ENCODE measurements at places on chromosomes 1 and 21. TPM values are rescaled to one million over a fixed set of nuclear protein-coding genes. Genes with fewer than 3 reads are reported as not detected.

GRCh38 chr1:53799141-53799540 lies 39.0 kb downstream of the NDC1 start:
- no peak for DNase-seq

- DNase-seq: no peak
Measured at GRCh38 chr1:13869172-13869797, 169.3 kb downstream of the PRDM2 start.

- DNase-seq: no peak
Measured at GRCh38 chr1:186492531-186493291, 31.8 kb upstream of the PDC start.

DNA sequence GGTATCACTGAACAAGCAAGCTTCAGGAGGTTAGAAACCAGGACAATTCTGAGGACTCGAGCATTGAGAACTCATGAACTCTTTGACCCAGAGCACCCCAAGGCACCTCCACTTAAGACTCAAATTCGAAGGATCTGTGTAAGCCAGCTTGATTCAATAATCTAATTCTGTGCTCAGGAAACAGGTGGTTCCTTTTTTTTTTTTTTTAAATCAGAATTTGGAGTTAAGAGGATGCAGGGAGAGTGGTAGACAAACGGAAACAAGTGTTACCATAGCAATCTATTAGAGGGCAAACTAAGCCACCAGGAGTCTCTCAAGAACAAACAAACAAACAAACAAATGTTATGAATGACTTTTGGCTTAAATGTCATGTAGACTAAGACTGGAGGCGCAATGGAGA lies 53.8 kb upstream of the DPH5 start:
- no peak for DNase-seq

DNA sequence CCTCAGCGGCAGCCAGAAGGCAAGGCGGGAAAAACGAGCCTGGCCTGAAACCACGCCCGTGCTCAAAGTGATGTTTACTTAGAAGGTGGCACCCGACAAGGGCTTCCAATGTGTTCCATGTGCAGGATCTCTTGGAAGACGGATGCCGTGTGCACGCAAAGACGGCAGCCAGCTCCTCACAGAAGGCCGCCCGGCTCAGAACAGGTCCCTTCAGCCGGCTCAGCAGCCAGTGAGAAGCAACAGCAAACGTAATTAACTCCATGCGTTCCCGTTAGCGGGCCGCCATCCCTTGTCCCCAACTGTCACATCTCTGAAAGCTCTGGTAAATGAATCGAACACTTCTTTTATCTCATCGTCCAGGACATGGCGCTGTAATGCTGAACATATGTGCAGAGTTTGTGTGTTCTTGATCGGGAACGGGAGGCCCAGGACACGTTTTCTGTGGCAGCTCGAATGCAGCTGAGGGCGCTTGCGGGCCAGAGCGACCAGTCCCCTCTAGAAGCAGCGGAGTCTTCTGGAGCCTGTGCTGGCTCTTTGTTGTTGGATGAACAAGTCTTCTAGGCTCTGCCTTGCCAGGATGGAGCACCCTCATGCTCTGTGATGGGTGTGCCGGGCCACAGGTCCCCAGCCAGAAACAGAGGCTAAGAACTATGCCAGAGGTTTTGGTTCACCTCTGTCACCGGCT lies 94.6 kb upstream of the ARHGEF16 start:
- no peak for DNase-seq

DNA sequence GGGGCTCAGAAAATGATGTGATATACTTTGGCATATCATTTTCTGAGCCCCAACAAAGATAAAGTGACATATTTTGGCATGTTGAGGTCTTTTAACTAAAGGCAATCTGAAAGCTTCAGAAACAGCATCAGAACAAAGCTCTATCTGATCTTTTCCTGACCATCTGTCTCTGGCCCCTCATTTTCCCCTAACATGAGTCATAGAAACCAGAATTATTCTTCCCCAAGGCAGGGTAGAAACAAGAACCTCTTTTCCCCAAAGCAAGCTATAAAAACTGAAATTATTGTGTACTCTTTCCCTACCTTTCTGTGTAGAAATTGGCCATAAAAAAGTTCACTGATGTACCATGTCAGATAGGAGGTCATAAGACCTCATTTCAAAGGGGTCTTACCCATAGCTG lies 48.7 kb upstream of the PLA2G4A start:
- no peak for DNase-seq

DNA sequence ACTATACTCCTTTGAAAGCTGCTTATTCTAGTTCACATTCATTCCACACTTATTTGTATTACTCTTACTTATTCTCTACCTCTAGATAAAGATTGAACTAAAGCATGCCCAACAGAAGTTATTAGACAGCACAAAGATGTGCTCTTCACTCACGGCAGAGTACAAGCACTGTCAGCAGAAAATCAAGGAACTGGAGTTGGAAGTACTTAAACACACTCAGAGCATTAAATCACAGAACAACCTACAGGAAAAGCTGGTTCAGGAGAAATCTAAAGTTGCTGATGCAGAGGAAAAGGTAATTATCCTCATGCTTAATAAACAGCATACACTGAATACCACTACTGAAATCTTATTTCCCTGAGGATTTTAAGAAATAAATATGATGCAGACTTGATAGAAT lies 81.3 kb upstream of the PPIH start:
- no peak for DNase-seq

- no peak for DNase-seq
Measured at GRCh38 chr1:6911974-6912373, 126.7 kb downstream of the CAMTA1 start.

- DNase-seq: no peak
Measured at GRCh38 chr1:153577624-153578051, 12.0 kb upstream of the S100A2 start.

GRCh38 chr21:24470852-24471251 lies 1136.4 kb downstream of the MRPL39 start:
- no peak for DNase-seq

DNA sequence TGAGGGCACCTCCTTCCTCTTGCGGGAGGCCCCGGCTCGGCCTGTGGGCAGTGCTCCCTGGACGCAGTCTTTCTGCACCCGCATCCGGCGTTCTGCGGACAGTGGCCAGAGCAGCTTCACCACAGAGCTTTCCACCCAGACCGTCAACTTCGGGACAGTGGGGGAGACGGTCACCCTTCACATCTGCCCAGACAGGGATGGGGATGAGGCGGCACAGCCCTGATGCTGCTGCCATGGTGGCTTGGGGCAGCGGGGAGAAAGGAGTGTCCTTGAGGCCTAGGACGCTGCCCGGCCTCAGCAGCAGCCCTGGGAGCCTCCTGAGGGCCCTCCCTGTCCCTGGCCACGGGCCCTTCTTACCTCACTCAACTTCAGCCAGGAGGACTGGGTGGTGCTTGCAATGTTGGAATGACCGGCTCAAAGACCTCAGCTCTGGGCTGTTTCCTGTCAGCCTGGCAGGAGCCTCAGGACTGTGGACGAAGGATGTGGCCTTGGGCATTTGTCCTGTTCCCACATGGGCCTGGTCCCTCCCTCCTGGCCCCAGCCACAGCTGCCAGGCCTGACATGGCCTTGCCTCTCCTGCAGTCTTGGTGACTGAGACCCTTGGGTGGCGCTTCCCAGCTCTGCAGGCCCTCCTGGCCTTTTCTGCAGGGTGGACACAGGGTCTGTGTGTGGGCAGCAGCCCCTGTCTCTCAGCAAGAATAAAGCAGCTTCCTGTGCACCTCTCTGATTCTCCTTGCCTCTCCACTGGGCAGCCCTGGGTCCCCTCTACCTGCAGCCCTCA lies 45.9 kb downstream of the TRIM11 start:
- DNase-seq: peak; percentile 37

GRCh38 chr1:166603296-166603695 lies 236.0 kb upstream of the POGK start:
- no peak for DNase-seq

DNA sequence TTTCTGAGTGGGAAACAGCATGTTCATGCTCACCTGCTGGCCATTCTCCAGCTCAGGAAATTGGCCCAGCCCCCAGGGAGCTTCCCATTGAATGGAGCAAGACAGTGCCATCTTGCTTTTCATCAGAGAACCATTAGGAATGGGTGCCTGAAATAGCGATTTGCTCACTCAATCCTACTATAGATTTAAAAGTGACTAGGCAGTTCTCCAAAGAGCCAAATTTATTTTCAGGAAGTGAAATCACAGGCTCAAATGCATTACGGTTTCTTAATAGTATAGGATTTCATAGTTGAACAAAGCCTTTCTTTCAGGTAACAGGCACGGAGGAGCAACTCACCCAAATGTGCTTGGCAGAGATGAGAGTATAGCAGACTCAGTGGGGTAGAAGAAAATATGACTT lies 272.1 kb downstream of the GRIK1 start:
- no peak for DNase-seq

DNA sequence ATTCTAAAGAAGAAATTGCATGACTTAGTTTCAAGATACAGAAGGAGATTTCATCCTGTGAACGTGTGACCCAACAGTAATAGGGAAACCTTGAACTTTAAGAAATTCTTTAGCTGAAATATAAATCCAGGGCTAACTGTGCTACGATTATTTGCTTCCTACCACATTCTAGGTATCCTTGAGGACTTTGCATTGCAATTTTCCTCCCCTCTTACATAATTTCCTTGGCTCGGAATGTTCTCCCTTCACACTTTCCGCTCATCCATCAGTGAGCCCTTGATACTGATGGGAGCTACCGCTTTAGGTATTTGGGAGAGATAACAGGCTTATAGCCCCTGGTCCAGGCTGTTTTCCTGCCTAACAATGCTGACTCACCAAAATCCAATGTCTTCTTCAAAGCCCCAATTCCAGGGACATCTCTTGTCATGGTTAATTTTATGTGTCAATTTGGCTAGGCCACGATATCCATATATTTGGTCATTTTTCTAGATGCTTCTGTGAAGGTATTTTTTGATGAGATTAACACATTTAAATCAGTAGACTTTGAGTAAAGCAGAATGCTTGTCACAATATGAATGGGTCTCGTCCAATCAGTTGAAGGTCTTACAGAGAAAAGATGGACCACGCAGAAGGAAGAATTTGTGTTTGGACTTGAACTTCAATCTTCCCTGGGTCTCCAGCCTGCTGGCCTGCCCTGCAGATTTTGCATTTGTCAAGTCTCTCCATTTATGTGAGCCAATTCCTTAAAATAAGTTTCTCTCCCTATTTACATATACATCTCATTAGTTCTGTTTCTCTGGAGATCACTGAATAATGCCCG lies 121.2 kb downstream of the PTPN14 start:
- no peak for DNase-seq

GRCh38 chr21:34704119-34704518 lies 35.3 kb downstream of the CLIC6 start:
- no peak for DNase-seq

DNA sequence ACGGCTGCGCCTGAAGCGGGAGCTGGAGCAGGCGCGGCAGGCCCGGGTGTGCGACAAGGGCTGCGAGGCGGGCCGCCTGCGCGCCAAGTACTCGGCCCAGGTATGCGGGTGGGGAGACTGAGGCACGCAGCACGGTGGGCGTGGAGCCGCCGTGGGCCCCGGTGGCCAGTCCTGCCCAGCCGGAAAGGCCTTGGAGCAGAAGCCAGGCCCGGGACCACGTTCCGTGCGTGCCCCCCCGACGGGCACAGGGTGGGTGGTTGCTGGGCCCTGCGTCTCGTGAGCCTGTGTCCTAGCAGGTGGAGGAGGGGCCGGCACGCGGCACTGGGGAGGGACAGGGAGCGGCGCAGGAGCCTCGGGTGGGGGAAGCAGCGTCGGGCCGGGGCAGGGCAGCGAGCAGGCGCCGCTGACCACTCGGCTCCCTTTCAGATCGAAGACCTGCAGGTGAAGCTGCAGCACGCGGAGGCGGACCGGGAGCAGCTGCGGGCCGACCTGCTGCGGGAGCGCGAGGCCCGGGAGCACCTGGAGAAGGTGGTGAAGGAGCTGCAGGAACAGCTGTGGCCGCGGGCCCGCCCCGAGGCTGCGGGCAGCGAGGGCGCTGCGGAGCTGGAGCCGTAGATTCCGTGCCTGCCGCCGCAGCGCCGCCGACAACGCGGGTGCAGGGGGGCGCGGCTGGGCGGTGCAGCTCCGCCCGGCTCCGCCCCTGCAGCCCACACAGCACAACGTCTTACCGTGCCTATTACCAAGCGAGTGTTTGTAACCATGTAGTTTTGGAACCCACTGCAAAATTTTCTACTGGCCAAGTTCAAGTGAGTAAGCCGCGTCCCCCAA lies 78.2 kb downstream of the SKI start:
- DNase-seq: no peak

- DNase-seq: no peak
Measured at GRCh38 chr1:37726751-37727585, 34.7 kb downstream of the CDCA8 start.

DNA sequence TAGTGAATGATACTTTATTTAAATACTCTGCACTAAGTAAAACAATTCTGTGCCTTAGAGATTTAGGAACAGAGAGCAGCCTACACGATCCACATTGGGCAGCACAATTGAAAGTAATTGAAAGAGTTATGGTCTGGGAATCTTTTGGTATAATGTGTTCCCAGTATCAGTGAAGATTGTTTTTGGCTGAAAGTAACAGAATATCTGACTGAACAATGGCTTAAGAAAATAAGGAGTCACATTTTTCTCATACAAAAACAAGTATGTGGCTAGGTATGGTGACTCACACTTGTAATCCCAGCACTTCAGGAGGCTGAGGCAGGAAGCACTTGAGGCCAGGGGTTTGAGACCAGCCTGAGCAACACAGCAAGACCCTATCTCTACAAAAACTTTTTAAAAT lies 306.2 kb downstream of the NFIA start:
- DNase-seq: no peak

DNA sequence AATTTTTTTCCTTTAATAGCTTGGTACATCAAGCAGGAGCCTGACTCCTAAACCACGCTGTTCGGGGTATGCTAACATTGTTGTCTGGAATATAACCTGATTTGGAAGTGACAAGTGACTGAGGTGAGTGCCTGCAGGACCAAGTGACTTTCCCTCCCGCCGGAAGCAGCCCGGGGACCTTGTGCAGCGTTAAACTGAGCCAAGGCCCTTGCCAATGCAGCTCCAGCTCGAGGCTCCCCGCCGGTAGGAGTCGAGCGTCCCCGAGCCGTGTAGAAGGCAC lies 716 bp upstream of the MTARC1 start:
- DNase-seq: no peak

- DNase-seq: no peak
Measured at GRCh38 chr21:26801498-26801897, 43.7 kb downstream of the ADAMTS1 start.

Gene TNFRSF4
- total RNA-seq: 1.6 TPM

Gene CYP4Z1
- total RNA-seq: 2.2 TPM

Gene SH2D5
- 0.39 TPM for total RNA-seq

Gene OR2L5
- 0.24 TPM for total RNA-seq

Gene MX2
- total RNA-seq: 21.8 TPM

Gene EVI5
- 54.7 TPM for total RNA-seq

Gene GJB3
- 0.21 TPM for total RNA-seq

Gene OR2T29
- total RNA-seq: not detected

Gene GOLT1A
- total RNA-seq: not detected

Gene NMNAT2
- total RNA-seq: 2.8 TPM
